GM06990 (cell line): ENCODE measurements at places on chromosomes 3 and 15.

- no peak for DNase-seq
Observed at GRCh38 chr3:186921578-186921977, 8.7 kb upstream of the ST6GAL1 start.

GRCh38 chr15:96268442-96269204, 61.9 kb upstream of the NR2F2 start:
- no peak for DNase-seq

GRCh38 chr15:33126559-33127290, 67.8 kb downstream of the FMN1 start:
- DNase-seq = no peak

GRCh38 chr3:138124706-138125355, 7.4 kb downstream of the A4GNT start:
- no peak for DNase-seq

- no peak for DNase-seq
Observed at GRCh38 chr3:111509308-111509707, 32.7 kb upstream of the CD96 start.

DNA sequence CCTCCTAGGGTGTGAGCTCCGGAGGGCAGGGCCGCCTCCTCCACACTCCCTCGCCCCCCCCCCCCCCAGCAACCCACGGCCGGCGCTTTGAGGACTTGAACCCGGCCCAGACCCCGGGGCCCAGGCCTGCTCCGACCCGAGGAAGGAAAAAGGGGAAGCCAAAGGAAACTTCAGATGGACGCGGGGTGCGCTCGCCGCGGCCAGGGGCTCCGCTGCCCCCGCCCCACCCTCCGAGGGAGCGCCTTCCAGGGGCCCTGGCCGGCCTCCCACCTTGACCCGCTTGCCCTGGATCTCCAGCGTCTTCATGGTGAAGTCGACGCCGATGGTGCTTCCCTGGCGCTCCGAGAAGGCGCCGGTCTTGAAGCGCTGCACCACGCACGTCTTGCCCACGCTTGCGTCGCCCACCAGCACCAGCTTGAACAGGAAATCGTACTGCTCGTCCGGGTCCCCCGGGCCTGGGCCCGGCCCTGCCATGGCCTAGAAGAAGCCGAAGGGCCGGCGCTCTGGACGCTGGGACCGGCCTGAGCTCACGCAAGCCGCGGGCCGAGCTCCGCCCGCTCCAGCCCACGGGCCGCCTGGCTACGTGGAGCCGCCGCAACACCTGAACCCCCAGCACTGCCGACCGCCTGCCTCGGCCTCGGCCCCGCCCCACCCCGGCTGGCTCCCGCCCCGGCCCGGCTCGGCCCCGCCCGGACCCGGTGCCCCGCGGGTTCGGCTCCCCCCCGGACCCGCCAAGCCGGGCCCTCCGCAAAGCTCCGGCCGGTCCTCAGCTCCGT, 400 bp downstream of the RAB43 start:
- peak; percentile 76 for DNase-seq

GRCh38 chr3:66486202-66486601, 14.6 kb downstream of the LRIG1 start:
- DNase-seq = no peak

GRCh38 chr3:161273589-161274218, 52.6 kb downstream of the NMD3 start:
- DNase-seq = no peak

DNA sequence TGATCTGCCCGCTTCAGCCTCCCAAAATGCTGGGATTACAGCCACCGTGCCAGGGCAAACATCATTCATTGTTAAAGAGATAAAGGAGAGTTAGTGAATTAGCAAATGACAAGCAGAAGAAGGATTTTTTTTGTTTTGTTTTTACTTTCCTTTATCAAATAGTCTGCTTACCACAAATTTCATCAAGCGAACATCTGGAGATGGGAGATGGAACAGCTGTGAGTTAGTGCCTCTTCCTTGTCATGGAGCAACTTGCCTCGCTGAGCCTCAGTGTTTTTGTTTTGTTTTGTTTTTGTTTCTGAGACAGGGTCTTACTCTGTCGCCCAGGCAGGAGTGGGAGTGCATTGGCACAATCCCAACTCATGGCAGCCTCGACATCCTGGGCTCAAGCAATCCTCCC, 15.9 kb downstream of the ZNF860 start:
- DNase-seq = no peak

DNA sequence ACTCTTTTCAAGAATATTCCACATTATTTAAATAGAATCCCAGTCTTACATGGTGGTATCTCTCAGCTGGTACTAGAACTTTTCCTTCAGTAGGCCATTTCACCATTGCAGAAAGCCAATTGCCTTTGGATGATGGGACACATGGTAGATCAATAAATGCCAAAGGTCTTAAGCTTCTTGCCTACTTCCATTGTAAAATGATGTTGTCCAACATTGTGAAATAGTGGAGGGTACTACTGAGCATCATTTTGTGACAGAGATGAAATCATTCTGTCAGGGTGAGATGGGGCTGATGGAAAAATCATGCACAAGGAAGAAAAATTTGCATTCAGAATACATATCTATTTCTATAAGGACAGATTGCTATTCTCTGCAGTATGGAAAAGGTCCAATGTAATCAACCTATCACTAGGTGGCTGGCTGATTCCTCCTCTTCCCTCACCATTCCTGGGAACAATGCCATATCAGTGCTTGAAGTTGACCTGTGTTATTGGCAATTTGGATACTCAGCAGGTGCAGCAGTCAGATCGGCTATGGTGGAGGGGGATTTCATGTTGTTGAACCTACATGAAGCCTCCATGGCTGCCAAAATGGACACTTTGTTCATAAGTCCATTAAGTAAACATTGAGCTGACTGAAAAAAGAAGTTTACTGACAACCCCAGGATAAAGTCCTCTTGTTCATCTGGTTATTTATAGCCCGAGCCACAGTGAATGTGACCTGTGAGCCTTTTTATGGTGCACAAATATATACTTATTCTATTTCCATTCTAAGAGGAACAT, 596.9 kb upstream of the ARPP21 start:
- DNase-seq = no peak

DNA sequence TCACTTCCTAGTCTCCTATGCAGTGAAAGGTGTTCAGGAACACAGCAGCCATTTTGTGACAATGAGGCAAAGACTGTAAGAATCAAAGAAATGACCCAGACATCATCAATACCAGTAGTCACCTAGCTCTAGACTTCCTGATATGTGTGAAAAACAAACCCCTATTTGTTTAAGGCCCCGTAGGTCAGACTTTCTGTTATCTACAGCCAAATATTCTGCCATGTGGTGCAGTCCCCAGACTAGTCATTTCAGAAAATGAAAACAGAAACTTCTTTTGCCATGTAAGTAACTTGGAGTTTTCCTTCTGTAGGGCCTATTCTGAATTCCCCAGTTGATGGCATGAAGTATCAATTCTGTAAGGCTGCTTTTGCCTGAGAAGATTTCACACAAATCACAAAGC, 181.7 kb upstream of the SNTN start:
- peak; percentile 2 for DNase-seq

GRCh38 chr15:28786521-28786920, 61.9 kb downstream of the GOLGA6L7 start:
- no peak for DNase-seq

GRCh38 chr3:41064070-41064469, 135.2 kb upstream of the CTNNB1 start:
- DNase-seq = no peak

DNA sequence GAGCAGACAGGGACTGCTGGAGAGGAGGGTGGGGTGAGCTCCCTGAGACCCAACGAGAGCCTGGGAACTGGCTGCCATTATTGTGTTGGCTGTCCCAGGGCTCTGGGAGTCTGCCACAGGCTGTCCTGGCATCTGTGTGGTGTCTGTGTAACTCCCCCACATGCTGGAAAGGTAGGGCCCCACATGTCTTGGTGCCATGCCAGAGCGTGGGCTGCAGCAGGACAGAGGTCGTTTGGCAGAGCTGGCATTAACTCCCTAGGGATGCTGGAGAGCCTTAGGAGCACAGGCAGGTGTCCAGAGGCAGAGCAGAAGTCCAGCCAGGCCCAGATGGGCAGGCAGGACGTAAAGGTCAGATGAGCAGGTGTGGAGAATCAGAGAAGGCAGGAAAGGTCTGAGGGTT, 9.7 kb downstream of the TIMP4 start:
- DNase-seq = no peak

DNA sequence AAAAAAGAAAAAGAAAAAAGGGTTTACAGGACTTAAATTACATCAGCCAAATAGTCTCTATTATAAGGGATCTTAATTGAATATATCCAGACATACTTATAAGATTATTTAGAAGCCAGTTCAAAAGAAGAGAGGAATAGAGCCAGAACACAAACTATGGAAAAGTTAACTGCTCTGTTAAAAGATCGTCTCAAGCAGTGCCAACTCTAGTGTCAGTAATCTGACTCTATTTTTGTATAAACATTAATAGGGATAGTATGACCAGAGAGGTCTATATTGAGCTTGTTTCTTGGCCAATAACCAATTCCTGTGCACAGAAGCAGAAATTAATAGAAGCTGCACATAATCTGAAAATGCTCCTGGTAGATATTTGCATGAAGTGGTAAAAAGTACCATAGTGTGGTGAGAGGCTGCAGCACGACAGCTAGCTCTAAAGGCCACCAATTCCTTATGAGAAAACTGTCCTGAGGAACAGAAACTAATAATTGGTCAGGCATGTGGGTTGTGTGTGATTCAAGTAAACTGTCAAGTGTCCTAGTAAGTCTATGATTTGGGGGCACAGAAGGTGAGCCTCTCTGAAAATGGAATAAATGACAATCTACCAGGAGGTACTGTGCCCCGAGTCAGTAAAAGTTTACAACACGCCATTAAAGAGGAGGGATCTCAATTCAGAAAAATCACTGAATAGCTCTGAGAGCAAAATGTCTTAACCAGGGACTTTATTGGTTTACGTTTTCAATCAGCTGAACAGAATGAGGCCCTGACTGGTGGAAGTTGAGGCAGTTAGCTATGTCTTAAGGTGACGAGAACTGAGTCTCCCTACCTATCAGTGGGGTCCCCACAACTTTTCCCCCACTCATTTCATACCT, 51.5 kb upstream of the NANOGP8 start:
- peak; percentile 56 for DNase-seq

- DNase-seq = no peak
Observed at GRCh38 chr3:48966367-48966766, 23.7 kb upstream of the P4HTM start.

DNA sequence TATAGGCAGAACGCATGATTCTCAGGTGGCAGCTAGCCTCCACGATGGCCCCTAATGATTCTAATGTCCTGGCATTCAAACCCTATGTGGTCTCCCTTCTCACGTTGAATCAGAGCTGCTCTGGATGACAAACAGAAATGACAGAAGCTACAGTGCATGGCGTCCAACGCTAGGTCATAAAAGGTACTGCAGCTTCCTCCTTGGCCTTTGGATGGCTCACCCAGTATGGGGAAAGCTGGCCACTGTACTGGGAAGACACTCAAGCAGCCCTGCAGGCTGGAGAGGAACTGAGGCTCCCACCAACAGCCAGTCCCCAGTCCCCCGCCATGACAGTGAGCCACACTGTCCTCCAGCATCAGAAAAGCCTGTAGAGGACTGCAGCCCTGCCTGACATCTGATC, 286.3 kb downstream of the FAM43A start:
- no peak for DNase-seq

DNA sequence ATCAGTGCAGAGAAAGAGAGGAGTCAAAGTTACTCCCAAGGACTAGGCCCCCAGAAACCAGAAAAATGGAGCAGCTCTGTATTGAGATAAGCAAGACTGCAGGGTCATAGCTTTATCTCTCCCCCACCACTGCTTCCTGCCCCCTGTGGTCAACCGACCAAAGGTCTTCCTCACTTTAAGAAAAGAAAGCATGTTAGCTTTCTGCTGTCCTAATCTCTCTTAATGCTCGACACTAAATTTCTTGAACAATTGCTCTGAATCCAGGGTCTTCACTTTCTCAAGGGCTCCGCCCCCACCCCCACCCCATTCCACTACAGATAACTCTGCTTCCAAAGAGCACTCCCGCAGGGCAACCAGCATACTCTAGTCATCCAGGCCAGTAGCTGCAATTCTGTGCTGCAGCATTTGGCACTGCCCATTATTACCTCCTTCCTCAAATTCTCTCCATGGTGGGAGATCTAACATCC, 31.9 kb downstream of the TNIK start:
- DNase-seq = no peak

DNA sequence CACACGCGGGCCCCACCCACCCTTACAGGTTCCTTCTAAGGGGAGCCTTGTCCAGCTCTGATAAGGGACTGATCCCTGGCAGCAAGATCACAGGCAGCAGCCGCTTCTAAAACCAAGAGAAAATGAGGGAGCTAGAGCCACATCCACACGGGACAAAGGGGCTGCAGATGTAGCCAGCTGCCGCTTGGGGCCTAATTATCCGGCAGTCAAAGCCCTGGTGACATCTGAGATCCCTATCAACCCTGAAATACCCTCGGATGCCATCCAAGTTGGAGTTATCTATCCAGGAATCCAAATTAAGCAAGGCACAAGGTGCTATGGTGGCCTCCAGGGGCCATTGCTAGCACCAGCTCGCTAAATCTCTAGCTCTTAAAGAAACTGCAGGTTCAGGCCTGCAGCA, 248.3 kb downstream of the VPS13C start:
- DNase-seq = no peak

GRCh38 chr15:35062738-35063099, 22.4 kb downstream of the NANOGP8 start:
- no peak for DNase-seq

- no peak for DNase-seq
Observed at GRCh38 chr3:81743096-81744025, 18.1 kb downstream of the GBE1 start.

DNA sequence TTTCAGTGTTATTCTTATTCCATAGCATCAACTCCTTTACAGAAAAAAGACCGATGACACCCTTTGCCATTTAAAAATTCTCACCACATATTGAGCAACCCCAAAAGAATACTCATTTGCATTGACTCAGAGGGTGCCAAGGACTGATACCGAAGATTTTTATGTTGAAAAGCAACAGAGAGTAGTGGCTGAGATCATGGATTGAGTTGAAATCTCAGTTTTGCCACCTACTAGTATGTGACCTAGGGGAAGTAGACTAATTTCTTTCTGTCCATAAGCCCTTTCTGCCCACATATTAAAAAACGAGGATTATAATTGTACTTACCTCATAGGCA, 313.9 kb upstream of the SATB1 start:
- no peak for DNase-seq

GRCh38 chr15:79168922-79169456, 78.4 kb upstream of the RASGRF1 start:
- DNase-seq = no peak
